OCI-M1 (cell line): ENCODE measurements at places on chromosomes 13 and 19.

GRCh38 chr13:30831515-30831914, 74.6 kb upstream of the MEDAG start:
- no peak for DNase-seq

DNA sequence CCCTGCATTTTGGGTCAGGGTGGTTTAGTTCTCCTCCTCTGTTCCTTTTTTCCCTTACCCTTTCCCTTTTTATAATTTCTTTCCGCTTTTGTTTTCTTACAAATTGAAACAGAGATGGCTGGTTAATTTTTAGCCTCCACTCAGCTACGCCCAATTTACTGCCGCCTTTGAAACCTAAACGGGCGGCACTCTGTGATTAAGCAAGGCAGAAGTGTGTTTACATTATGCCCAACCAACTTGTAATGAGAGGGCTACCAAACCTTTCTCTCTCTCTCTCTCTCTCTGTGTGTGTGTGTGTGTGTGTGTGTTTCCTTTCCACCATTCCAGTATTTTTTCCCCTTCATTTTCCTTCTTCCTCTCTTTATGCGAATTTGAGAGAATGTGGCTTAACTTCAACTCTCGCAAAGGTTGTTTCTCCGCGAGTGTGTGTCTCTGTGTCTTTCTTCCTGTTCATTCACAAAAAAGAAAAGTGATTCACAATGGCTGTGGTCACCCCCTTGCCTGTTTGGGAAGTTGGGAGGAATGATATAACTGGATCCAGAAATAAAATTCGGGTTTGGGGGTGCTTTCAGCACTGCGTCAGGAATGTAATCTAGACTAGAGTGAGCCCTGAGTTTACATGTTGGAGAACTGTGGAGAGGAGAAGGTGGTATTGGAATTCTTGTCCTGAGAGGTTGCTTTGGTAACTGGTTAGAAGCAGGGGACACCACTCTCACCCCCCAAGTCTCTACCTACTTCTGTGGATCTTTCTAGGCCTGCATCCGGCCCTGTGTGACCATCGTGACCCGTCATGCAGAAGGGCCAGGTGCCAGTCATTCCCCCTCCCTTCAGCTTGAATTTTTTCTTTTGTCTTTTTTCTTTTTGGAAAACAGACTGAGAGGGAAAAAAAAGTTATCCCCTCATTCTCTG, 31.4 kb downstream of the NFIX start:
- no peak for DNase-seq

- DNase-seq, result peak; percentile 22
Observed at GRCh38 chr13:80011448-80012212, 329.3 kb downstream of the SPRY2 start.

GRCh38 chr13:95181586-95181985, 119.7 kb downstream of the ABCC4 start:
- DNase-seq, result peak; percentile 29

DNA sequence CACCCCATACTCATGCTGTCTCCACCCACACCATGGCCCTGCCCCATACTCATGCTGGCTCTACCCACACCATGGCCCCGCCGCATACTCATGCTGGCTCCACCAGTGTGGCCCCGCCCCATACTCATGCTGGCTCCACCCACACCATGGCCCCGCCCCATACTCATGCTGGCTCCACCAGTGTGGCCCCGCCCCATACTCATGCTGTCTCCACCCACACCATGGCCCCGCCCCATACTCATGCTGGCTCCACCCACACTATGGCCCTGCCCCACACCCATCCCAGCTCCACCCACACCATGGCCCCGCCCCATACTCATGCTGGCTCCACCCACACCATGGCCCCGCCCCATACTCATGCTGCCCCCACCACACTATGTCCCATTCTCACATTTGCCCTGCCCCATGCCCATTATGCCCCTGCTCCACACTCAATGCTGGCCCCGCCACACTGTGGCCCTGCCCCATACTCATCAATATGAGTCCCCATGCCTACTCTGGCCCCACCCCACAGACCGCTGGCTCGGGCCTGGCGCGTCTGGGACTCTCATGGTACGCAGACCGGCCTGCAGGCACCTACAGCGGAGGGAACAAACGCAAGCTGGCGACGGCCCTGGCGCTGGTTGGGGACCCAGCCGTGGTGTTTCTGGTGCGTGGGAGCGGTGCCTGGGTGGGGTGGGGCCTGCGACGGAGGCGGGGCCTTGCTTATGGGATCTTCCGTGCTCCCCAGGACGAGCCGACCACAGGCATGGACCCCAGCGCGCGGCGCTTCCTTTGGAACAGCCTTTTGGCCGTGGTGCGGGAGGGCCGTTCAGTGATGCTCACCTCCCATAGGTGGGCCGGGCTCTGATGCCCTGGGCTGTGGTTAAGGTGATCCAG, 3.7 kb upstream of the ARHGAP45 start:
- peak; percentile 38 for DNase-seq

DNA sequence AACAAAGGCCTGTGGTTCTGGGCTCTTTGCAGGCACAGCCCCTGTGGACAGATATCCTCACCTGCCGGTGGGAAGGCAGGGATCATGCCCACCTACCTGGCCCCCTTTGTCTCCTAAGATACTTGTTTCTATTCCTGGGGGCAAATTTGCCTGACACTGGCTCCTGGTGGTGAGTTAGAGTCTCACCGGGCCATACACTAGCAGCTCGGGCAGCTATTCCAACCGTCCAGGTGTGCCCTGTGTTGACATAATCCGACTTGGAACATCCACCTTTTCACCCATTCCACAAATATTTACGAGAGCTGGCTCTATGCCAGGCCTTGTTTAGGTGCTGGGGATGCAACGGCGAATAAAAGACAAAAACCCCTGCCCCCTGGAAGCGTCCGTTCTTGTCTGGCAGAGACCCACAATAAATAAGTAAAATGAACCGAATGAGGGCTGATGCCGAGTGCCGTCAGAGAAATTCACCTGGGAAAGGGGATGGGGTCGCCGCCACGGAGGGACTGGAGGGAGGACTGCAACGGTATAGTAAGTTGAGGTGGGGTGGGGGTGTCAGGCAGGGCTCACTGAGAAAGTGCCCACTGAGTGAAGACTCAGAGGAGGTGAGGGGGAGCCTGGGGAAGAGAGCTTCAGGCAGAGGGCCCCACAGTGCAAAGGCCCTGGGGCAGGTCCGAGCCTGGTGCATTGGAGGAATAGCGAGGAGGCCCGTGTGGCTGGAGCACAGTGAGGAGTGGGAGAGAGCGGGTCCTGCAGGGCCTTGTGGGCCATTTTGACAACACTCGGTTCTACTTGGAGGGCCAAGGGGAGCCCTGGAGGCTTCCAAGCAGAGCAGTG, 43.2 kb upstream of the RANBP3 start:
- DNase-seq, result no peak

DNA sequence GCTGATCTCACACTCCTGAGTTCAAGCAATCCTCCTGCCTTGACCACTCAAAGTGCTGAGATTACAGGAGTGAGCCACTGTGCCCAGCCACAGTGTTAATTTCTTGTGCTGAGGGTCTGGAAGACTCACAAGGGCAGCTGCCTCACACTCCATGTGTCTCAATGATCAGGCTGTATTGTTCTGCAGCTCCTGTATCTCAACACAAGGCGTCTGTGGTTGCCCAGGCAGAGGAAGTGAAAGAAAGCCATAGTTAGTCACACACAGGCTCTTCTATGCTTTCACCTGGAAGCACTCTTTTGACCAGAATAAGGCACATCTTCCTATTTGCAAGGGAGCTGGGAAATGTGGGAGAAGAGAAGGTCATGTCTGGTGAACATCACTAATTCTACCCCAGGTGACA, 107.3 kb upstream of the ZNF507 start:
- DNase-seq, result no peak

- DNase-seq, result peak; percentile 97
Observed at GRCh38 chr19:10290876-10291553, 1.3 kb downstream of the ICAM5 start.

GRCh38 chr19:926589-927350, 935 bp downstream of the ARID3A start:
- peak; percentile 61 for DNase-seq

- no peak for DNase-seq
Observed at GRCh38 chr19:5231857-5232678, 108.5 kb downstream of the PTPRS start.

GRCh38 chr13:96193728-96194310, 103.9 kb downstream of the HS6ST3 start:
- no peak for DNase-seq

DNA sequence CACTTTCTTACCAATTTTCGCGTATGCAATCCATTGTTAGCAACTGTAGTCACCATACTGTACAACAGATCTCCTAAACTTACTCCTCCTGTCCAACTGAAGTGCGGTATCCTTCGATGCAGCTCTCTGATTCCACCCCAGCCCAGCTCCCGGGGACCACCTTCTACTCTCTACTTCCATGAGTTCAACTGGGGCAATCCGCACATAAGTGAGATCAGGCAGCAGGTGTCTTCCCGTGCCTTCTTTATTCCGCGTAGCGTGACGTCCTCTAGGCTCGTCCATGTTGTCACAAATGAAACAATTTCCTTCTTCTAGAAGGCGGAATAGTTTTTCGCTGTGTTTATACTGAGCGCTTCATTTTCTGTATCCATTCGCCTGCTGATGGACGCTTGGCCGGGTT, 8.4 kb downstream of the LILRB1 start:
- DNase-seq, result no peak

DNA sequence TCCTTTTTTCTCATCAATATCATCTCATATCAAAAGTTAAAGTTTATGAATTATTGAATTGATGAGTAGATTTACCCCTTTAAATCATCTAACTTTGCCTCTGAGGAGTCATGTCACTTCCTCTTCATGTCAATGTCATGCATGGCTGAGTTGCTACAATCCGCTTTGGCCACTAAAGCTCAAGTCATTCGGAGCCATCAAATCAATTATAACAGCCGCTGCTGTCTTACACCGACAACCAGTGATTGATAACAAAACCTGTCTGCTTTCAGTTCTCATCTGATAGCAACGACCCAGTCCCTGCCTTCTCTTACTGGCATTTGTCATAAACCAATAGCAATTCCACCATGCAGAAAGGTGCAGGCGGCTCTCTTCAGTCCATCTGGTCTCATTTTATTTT, 429.3 kb downstream of the DIAPH3 start:
- peak; percentile 15 for DNase-seq
